ENCODE measurements at places on chromosomes 7 and 10.

DNA sequence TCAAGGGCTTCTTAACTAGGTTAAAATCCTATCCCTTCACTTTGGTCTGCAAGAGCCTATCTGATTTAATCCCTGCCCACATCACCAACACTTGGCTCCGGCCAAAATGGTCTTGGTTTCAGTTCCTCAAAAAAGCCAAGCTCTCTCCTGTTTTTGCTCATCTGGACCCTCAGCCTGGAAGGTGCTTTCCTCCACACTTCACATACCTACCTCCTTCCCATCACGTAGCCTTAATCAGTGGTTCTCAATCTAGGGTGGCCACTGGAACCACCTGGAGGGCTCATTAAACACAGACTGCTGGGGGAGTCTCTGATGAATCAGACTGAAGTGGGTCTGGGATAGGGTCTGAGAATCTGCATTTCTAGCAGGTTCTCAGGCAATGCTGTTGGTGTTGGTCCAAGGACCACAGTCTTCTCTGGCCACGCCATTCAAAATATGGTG is 227.0 kb upstream of the AOAH start:
- peak; percentile 18 for DNase-seq

- no peak for DNase-seq
Measured at GRCh38 chr7:21543528-21544302, 876 bp downstream of the DNAH11 start.

- no peak for DNase-seq
Measured at GRCh38 chr10:10431422-10432066, 586.1 kb upstream of the CELF2 start.

DNA sequence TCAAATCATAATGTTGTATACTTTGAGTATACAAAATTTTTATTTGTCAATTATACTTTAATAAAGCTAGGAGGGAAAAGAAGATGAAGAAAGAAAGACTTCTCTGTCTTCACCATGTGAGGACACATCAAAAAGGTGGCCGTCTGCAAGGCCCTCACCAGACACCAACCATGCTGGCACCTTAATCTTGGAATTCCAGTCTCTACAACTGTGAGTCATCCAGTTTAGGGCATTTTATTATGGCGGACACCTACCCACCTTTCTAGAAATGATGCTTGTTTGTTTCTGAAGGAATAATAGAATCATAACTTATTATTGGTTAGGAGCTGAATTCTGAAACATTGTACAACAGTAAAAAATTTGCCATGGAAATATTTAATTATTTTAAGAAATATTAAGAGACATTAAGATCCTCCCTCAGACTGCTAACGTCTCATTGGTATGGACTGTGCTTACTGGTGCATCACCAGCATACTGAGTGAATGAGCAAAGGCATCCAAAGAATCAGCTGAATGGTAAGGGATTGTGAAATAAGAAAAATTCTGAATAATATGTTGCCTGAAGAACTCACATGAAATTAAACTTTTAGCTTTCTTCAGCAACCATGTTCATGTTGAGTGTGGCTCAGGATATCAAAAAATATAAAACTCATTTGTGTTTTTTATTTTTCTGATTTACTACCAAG is 536.6 kb downstream of the HTR7 start:
- no peak for DNase-seq

DNA sequence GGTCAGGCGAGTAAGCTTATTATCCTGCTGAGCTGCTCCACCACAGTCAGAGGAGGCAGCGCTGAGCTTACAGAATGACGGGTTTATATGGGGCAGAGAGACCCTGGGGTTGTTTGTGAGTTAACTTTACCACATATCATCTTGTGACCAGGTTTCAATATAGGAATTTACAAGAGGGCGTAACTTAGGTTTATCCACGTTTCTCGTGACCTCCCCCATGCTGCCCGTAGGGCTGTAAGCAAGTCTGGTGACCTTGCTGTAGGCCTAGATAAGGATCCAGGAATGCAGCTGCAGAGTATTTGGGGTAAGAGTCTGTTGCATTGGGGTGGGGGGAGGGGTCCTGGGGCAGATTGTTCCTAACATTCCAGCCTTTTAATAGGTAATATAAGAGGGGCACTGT is 24.6 kb downstream of the SCIN start:
- DNase-seq: no peak

DNA sequence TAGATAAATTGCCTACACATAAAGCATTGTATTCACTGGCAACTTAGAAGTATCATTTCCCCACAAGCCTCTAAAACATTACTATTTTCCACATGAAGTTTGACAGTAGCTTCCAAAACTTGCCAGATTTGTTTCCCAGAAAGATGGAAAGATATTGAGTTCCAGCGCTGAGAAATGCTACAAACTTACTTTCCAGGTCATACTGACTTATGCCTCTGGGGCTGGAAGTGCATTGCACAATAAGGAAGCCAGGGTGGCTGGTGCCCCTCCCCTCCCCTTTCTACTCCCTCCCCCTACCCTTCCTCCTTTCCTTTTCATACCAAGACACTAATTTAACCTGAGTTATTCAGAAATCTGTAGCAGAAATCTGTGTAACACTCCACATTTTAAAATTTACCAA is 212.6 kb downstream of the WDR37 start:
- no peak for DNase-seq

DNA sequence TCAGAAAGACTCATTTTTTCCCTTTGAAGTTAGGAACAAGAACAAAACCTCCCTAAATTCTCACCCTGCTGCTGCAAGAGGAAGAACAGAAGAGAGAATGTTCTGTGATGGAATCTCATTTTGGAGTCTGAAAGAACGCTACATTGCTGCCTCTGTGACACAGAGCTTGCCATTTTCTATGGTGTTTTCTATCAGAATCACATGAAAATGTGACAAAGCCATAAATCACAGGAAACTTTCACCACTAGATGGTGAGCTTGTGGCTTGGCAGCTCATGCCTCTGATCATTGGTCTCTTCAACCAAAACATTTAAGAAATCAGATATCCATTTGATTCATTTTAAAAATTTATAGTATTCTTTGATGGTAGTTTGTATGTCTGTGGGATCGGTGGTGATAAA is 82.9 kb downstream of the CADPS2 start:
- no peak for DNase-seq

- DNase-seq: no peak
Measured at GRCh38 chr7:139118805-139119485, 9.4 kb upstream of the ZC3HAV1 start.

DNA sequence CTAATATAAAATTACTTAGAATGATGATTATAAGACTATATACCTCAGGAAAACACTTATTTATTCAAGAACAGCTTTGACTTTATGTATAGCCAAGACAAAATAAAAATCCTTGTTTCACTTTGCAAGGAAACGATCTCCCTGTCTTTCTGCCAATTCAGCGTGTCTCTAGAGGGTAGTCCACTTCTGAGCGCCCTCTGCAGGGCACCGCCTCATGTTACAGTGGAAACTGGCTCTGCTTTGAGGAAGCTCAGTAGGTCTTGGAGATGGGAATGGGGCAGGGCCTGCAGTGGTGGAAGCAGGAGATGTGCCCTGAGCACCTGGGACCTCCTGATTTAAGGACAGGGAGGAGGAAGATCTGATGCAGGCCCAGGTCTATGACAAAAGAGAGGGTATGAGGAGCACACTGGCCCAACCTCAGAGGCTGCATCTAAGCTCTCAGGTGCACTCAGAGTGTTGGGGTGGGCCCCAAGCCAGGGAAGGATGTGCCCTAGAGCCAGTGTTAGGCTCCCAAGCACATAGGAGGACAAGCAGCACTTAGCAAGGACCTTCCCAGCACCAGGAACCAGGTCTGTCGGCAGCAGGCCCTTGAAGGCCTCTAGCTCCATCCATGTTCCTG is 481.0 kb downstream of the TNS3 start:
- DNase-seq: no peak

DNA sequence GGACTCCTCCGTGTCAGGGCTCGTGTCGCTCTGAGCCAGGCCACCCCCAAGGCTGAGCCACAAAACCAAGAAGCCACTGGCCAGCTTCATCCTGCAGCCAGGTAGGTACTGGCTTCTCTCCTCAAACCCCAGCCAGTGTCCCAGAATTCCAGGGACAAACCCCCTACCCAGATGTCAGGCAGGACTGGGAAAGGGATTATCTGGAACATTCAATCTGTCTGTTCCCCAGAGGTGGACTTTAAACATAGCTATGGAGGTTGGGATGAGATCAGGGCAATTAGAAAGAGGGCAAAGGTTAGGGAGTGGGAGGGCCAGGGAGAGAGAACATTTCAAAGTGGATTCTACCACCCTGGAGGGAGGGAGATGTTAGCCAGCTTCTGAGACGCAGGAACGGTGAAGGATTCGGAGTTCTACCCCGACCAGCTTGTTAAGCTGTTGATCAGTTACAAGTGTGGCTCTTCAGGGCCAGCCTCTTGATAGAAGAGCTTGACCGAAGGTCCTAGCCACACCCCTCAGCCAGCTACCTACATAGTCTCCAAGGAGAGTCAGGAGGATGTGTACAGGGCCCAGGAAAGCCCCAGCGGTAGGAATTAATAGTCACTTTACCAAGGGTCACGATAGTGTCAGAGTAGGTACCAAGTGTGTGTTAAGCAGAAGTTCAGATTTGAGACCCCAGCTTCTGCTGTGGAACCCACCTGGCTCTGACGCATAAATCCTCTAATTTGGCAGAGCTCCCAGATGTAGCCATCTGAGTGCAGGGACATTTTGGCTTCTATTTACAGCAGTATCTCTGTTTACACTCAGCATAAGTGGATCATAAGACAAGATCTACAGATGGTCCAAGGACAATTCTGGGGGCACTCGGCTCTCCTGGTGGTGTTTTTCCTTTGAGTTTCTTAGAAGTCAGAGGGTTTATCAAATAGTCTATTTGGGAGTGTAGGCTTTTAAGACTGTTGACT is at the start of gene PLA2G12B:
Gene PLA2G12B (minus strand): TSS at position 211 of the 959 bp plus-strand sequence. CDS start 121 bp downstream, at position 90.
- no peak for DNase-seq

DNA sequence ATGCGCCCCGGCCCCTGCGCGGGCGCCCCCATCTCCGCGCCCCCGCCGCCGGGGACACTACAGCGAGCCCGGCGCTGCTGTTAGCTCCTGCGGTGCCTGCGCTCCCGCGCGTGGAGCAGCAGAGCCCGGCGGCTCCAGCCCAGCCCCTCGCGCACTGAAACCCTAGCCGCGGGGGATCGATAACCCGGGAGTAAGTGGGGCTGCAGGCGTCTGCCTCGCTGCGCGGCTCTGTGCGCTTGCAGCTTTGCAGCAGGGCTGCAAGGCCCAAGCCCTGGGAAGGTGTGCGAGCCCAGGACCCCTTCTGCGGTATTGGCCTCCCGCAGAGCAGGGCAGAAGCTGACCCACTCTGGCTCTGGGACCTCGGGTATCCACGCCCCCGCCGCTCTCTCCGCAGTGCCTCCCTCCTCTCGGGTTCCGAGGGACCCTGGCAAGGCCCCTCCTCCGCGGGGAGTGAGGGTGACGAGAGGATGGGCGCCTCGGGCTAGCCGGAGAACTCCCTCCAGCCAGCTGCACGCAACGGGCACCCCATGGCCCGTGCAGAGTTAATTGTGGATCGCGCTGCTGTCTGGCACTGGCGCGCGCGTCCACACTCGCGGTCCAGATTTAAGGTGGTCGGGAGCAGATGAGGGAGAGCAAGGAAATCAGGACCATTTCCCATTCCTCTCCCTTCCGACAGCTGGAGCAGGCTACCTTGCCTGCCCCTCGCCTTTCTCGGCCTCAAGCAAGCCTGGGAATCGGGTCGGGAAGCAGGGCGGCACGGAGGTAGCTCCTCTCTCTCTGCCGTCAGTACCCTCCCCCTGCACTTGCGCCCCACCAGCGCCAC is 2.1 kb downstream of the SHH start:
- DNase-seq: no peak

DNA sequence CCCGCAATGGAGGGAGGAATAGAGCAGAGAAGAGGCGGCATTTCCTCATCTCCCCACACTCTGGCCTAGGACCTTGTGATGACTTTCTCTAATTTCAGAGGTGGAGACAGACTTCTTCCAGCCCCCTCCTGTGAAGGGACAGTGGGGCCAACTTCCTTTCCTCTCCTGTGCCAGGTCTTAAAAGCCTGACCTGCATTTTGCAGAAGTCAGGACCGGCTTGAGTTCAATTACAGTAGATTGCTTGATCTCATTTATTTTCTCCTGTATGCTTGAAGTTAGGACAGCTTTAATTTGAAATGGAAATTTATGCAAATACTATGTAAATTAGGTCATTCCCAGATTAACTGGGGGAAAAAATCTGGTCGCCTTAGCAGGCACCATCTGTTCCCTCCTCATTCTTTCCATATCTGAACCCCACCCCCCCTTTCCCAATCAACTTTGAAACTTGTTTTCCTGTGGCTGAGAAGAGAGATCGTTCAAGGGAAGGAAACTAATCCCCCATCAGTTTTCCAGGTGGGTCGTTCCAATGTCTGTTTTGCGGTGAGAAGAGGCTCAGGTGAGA is 57.1 kb downstream of the SYPL1 start:
- no peak for DNase-seq

DNA sequence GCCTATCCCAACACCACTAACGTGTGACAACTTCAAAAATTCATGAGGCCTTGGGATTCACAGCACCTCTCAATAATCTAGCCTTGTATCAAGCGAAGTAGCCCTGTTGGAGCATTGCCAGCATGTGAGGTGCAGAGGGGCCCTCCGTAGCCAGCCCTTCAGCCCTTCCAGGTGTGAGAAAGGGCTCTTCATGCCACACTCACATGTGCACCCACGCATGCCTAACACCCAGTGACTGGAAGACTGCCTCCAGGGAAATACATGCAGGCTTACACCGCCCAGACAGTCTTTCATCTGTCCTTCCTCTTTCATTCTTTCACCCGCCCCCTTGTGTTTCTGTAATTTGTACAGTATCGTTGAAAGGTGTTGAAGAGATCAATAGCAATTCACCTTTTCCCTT is 26.1 kb downstream of the LRRC4 start:
- DNase-seq: no peak

DNA sequence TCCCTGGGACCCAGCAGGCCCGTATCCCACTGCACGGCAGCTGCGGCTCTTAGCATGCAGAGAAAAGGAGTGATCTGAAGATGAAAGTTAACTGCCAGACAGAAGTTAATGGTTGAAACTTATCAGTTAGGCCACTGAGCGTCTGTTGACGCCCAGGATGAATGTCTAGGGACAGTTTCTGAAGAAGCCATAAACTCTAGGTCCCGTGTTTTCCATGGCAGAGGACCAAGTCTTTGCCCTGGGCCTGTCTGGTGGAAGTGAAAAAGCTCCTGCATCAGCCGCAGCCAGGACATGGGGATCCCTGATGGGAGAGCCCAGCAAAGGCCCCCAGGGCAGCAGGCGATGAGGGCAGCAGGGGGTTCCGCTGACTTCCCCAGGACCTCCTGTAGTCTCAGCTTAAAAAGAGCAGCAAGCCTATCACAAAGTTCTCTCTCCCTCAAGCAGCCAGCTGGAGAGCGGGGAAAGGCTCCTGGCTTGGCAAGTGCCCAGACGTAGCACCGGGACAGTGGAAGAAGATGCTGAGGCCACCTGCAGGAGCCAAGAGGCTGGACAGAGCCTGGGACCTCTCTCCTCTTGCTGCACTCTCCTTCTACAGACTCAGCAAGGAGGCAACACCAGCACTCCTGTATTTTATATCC is 79.6 kb downstream of the TNS3 start:
- no peak for DNase-seq

GRCh38 chr10:52499281-52499680 is 185.2 kb downstream of the DKK1 start:
- DNase-seq: no peak

GRCh38 chr7:37832194-37832593 is 16.2 kb upstream of the NME8 start:
- DNase-seq: no peak
